ENCODE measurements at places on chromosomes 13 and 19.
A peak's percentile ranks its signal among the peaks of the same experiment; 100 is the strongest.

DNA sequence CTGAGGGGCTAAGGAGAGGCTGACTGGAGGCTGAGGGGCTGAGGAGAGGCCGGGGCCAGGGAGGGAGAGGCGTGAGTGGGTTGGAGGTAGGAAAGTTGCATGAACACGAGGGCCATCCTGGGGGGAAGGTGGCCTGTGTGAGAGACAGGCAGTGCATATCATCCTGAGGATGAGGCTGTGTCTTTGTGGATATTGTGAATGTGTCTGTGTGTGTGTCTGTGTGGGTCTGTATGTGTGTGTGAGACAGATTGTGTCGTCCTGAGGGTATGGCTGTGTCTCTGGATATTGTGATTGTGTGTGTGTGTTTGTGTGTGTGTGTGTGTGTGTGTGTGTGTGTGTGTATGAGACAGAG, 422 bp downstream of the ZNF71 start:
- DNase-seq, result no peak

DNA sequence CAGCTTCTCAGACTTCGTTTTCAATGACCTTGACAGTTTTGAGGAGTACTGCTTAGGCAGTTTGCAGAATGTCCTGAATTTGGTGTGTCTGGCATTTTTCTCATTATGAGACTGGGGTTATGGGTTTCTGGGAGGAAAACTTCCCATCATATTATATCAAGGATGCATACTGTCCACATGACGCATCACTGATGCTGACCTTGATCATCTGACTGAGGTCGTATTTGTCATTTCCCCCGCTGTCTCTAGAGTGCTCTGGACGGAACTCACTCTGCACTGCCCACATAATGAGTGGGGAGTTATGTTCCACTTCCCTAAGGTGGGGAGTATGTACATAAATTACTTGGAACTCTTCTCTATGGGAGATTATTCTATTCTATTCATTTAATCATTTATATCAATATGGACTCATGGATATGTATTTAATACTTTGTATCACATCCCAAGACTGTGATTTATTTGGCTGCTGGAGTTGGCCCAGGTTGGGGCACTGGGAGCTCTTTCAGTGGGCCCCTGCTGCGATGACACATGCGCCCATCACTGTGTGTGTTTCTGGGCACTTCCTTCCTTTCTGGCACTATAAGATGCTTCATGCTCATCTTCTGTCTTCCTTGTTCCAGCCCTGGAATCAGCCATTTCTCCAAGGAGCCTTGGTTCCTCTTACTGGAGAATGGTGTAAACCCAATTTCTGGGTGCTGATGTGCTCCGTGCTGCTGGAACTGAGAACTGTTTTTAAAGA, 138.6 kb downstream of the MIPEP start:
- peak; percentile 61 for DNase-seq

GRCh38 chr19:307111-307531, 15.9 kb upstream of the PLPP2 start:
- no peak for DNase-seq

DNA sequence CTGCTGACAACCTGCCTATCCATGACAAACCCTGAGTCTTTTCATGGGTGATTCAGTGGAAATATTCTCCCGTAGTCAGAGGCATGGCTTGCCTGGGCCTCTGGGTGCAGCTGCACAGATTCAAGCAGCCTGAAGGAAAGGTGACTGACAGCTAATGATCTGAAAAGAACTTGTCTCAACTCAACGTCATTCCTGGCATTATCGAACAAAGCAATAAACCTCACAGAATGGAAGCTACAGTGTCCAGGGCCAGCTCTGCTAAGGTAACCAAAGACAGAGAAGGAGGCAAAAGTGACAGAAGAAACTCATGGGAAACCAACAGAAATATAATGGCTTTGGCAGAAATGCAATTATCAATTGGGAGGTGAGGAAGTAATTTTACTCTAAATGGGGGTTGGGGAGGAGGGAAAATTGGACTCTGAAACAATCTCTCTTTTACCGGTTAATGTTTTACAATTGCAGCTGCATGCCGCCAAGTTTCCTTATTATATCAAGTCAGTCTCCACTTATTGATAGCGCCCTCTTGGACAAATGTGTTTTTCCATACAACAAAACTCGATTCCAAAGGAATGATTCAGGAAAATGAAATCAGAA, 12.9 kb downstream of the STARD13 start:
- no peak for DNase-seq

DNA sequence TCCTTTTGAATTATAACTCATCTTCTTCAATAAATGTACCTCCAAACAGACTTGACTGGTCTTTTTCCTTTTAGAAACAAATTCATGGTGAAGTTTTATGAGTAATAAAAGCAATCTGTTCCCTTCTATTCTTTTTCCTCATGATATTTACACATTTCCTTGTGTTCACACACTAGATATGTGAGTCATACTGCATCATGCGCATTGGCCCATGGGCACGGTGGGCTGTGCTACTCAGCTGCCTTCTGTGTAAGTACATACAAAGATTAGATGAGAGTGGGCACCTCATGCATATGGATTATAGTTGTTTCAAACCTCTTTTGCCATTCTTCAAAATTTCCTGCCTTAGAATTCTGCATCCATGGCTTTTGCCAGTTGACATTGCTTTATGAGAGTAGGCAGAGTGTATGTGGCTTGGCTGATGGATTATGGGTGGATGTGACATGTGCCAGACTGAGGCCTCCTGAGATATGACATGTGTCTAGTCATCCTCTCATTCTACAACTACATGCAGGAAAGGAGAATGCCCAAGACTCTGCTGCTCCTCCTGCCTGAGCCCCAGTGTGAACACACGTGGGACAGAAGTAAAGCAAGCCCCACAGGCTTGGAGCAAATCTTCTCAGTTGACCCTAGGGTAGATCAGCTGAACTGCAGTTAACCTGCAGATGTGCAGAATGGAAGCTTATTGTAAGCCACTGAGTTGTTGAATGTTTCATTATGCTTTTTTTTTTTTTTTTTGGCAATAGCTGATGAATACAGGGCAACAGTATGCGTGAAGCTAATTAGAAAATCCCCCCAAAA, 109.9 kb downstream of the RBM26 start:
- no peak for DNase-seq

DNA sequence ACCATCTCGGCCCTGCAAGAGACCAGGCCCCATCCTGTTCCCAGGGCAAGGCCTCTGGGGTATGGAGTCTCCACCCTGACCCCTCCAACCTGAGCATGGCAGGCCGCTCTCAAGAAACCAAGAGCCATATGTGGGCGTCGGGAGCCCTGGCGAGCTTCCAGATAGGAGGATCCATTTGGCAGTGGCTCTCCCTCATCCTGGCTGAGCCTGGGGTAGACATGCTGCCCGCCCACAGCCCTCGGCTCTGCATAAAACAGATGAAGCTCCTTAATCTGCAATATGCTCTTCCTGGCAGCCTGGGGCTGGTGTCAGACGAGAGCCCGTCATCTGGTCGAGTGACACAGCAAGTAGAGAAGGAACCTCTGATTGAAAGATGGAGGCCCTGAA, 6.1 kb downstream of the ATP13A1 start:
- DNase-seq, result no peak

GRCh38 chr13:99894105-99894839, 77.3 kb downstream of the ZIC5 start:
- DNase-seq, result no peak

- DNase-seq, result no peak
These were observed 4.3 kb upstream of the KL start for GRCh38 chr13:33011828-33012470.

- no peak for DNase-seq
These were observed 111.3 kb upstream of the MRI1 start for GRCh38 chr19:13652810-13653590.

DNA sequence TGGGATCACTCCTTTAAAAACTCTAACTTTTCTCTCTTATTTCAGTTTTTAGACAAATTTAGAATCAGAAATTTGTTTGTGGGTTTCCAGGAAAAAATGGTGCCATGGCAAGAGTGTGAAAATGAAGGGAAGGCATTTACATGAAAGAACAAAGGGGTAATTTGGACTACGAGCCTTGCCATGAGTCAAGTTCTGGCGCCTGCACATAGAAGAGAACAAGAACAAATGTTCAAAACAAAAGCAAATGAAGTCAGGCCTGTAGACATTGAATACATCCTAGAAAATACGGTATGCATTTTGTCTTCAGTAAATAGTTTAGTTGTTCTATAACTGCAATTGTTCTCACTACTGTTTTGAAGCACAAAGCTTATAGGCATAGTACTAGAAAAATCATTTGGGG, 1390.5 kb downstream of the EFNB2 start:
- DNase-seq, result no peak

DNA sequence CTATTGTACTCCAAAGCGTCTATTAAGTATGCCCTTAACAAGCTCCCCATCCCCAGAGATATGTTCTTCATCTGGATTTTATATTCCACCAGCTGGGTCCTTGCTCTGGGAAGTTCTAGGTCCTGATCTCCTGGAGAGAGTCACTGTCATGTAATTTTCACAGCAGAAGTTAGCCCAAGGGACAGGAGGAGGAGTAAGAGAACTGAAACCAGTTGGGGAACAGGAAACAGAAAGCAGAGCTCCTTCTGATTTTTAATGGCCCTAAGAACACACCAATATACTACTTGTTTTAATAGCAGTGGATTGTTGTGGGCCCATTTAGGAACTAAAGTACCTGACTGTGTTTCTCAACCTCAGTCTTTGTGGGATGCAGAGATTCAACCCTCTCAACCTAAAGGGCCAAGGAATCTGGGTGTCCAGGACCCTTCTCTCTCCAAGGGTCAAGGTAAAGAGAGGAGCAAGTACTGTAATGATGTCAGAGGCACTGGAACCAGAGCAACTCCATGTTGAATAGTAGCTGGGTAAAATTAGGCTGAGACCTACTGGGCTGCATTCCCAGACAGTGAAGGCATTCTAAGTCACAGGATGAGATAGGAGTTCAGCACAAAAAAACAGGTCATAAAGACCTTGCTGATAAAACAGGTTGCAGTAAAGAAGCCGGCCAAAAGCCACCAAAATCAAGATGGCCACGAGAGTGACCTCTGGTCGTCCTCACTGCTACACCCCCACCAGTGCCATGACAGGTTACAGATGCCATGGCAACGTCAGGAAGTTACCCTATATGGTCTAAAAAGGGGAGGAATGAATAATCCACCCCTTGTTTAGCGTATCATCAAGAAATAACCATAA, 8.1 kb upstream of the FPR3 start:
- DNase-seq, result no peak

- DNase-seq, result no peak
These were observed 429.1 kb upstream of the ARGLU1 start for GRCh38 chr13:106996867-106997618.

DNA sequence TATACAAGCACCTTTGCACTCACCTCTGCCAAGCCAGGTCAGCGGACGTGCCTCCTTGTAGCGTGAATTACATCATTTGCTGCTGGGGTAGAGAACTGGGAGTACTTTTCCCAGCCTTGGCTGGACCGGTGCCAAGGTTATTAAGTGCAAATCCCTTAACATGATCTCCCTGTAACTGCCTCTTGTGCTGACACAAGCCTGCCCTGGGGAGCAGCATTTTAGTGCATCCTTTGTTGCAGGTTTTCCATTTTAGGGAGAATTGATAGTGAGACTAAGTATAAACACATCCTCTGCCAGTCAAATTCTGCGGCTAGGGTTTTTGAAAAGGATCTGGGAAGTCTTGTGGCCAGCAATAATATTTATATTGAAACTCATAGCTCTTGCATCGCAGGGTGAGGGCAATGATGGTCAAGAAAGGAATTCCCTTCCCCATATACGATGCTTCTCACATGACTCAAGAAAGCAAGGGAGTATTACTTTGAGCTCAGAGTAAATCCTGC, 32.7 kb upstream of the DCLK1 start:
- DNase-seq, result peak; percentile 99

DNA sequence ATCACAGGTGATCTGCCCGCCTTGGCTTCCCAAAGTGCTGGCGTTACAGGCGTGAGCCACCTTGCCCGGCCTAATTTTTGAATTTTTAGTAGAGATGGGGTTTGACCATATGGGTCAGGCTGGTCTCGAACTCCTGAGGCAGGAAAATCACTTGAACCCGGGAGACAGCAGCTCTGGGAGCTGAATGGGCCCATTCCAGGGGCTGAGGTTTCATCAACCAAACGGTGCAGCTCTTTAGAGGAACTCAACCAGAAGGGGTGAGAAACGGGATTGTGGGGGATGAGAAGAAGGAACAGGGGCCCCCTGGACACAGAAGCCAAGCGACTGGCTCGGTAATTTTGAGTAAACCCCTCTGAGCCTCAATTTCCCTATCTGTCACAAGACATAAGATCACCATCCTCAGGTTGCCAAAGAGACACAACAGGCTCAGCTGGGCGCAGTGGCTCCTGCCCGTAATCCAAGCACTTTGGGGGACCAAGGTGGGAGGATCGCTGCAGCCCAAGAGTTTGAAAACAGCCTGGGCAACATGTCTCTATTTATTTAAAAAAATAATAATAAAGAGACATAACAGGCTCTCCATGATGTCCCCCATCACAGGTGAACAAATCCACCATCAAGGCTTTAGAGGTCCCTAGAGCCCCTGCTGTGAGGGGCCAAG, 562 bp downstream of the IQCN start:
- no peak for DNase-seq

- DNase-seq, result no peak
These were observed 36.3 kb downstream of the ZNRF4 start for GRCh38 chr19:5491565-5491964.

GRCh38 chr13:45367358-45367757, 26.4 kb upstream of the TPT1 start:
- peak; percentile 89 for DNase-seq

GRCh38 chr19:2207991-2208860, 27.9 kb downstream of the PLEKHJ1 start:
- peak; percentile 50 for DNase-seq

GRCh38 chr19:17219286-17219685, 4.1 kb downstream of the USE1 start:
- no peak for DNase-seq

- no peak for DNase-seq
These were observed 206.3 kb downstream of the PCDH17 start for GRCh38 chr13:57837801-57838200.

DNA sequence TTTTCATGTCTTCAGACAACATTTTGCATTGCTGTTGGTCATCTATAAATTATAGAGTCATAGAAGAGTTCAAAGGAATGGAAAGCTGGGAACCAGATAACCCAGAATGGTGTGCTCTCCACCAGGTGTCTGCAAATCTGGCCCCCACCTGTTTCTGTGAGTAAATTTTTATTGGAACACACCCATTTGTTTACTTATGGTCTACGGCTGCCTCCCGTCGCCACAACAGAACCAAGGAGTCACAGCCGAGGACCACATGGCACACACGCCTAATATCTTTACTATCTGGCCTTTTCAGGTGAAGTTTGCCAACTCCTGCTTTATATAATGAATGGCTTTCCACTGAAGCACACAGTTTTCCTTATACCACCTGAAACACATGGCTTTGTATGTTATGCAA, 58.2 kb downstream of the EFNB2 start:
- no peak for DNase-seq

- DNase-seq, result peak; percentile 98
These were observed 379.0 kb downstream of the EFNB2 start for GRCh38 chr13:106156468-106156867.
